ENCODE measurements at places on chromosomes 4 and X.

GRCh38 chrX:151879856-151880255, 32.8 kb upstream of the MAGEA4 start:
- DNase-seq = no peak

DNA sequence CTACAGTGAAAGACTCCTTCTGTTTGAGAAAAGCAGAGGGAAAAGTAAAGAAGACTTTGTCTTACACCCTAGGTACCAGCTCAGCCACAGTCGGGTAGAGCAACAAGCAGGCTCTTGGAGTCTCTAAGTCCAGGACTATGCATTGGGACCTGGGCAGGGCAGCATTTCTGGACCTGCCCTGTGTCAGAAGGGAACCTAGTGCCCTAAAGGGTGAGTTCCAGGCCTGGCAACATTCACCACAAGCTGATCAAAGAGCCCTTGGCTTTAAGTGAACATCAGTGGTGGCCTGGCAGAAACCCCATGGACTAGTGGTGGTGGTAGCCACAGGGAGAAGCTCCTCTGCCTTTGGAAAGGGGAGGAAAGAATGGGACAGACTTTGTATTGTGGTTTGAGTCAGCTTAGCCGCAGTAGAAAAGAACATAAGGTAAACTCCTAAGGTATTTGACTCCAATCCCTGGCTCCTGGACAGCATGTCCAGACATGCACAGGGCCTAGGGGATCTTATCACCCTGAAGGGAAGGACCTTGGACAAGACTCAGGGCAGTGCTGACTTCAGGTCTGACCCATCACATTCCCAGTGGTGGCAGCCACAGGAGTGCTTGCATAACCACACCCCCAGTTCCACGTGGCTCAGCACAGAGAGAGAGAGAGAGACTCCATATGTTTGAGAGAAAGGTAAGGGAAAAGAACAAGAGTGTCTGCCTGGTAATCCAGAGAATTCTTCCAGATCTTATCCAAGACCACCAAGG, 32.6 kb downstream of the CCDC158 start:
- DNase-seq = no peak

GRCh38 chr4:184066584-184067300, 150.9 kb downstream of the ENPP6 start:
- DNase-seq = no peak

- no peak for DNase-seq
Measured at GRCh38 chr4:165325732-165326512, 1.5 kb upstream of the MSMO1 start.

- DNase-seq = no peak
Measured at GRCh38 chr4:2071912-2072867, 13.1 kb downstream of the NAT8L start.

DNA sequence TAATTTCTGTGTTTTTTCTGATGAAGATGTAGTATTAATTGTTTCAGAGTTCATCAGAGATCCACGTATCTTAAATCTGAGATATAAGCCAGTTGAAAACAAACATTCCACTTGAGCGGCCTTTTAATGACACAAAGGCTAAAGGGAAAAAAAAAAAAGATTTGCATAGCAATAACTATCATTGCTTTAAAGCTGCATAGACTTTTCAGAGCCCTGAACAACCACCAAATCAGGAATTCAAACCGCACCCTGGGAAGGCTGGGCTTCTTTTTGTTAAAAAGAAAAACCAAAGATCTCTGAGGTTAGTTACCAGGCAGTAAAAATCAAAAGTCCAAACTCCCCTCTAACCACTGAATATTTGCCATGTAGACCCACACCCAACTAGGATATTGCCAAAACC, 206.0 kb downstream of the HHIP start:
- no peak for DNase-seq
